CD8-positive, alpha-beta memory T cell (primary cell): ENCODE measurements at places on chromosomes 12 and 14. TPM values are rescaled to one million over a fixed set of nuclear protein-coding genes. Genes with fewer than 3 reads are reported as not detected.

GRCh38 chr12:2884810-2885209 is 5.9 kb upstream of the TULP3 start:
- DNase-seq = no peak

DNA sequence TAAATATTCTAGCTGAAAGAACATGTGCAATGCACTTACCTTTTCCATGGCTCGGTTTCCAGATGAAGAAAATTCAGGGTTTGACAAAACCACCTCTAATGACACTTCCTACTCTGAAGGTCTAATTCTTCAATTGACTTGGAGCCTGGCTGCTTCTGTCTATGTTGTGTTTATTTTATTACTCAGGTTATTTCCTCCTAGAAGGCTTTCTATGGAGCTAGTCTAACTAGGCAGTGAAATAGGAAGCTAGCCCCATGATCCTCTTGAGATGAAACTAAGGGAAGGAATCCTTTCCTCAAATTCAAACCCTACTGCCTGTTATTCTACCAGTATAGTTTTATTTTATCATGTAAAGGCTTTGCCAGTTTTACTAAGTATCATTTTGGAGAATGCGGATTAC is 20.9 kb upstream of the IFNG-AS1 start:
- no peak for DNase-seq

DNA sequence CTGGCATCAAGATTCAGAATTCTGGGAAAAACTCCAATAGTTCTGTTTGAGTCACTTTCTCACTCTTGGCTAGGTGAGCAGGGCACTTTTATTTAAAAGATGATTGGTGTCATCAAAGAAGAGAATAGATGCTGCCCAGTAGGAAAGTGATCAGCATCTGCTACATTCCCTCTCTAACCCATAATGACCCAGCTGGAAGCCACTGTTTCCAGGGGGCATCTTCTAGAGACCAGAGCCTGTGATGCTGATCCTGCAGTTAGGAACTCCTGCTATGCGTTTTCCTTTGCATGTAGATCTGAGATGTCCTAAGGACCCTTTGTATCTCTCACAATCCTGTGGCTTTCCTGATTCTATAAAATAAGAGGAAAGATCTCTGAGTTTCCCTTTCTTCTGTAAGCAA is 79.9 kb upstream of the TMTC1 start:
- no peak for DNase-seq

- DNase-seq = no peak
These were observed 3.8 kb upstream of the YBX3 start for GRCh38 chr12:10726945-10727344.

DNA sequence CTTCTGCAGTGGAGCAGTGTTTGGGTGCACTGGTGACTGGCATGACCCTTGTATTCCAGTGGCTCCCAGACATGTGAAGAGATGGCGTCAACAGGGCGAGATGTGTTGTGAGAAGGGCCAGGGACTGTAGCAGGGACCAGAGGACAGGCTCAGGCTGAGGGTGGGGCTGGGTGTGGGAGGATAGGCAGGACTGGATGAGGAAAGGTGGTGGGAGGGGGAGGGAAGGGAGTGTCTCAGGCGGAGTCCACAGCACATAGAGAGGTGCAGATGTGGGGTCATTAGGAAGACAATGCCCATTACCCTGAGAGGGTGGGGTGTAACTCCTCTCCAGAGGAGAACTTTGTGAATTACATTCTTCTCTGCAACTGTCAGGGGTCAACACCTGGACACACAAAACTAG is 78.5 kb downstream of the DICER1 start:
- no peak for DNase-seq

DNA sequence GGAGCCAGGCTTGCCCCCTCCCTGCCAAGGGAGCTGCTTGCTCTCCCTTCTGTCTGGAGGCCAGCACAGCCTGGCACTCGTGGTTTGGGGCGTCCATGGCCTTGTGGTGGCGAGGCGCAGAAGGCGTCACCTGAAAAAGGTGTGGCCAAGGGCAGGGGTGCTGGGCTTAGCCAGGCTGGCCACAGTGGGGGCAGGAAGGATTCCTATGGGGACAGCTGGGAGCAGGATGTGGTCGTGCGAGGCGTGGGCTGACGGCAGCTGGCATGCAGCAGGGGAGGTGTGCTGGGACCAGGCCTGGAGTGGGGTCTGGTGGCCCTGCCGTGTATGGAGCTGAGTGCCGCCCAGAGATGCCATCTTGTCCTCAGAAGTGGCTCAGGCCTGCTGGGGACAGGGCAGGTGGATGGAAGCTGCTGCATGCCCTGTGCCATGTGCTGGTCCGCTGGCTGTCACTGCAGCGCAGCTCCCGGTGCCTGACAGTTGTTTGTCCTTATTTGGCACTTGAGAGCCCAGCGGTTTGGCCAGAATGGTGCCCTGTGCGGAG is 30.0 kb downstream of the SH2B3 start:
- DNase-seq = no peak

DNA sequence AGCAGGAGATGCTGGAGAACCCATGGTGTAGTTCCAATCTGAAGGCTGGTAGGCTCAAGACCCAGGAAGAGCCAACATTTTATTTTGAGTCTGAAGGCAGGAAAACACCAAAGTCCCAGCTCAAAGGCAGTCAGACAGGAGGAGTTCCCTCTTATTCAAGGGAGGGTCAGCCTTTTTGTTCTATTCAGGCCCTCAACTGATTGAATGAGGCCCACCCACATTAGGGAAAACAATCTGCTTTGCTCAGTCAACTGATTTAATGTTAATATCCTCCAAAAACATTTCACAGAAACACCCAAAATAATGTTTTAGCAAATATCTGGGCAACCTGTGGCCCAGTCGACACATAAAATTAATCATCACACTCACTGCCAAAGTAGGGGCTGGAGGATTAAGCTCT is 130.8 kb downstream of the LMNTD1 start:
- no peak for DNase-seq

DNA sequence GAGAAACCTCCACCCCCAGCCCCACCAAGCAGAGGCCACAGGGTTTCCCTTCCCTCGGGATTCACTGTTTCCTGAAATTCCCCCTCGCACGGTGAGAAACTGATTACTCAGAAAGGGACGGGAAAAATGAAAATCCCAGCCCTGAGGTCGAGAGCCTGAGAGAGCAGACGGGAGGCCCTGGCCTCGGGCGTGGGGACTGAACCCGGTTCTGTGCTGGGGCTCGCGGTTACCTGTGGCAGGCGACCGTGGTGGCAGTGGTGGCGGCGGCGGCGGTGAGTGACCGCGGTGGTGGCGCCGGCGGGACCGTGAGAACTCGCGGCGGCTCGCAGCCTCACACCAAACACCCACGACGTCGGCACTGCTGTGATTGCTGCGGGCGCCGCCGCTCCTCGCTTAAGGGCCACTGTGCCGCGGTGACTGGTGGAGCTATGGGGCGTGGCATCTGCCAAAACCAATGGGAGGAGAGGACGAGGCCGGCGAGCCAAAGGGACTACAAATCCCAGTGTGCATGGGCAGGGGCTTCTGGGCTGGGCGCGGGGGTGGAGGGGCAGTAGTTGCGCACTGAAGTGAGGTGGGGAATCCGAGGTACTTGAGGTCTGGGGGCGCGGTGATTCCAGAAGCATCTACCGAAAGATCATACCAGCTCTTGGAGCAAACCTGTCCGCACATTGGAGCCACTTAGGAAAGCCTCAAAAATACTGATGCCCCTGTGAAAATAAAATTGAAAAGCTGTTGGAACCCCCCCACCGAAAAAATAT is at the start of gene LGMN:
Gene LGMN, minus strand, starts transcription at position 369 of the 758 bp plus-strand sequence. CDS start 15,841 bp downstream, outside the sequence.
- peak; percentile 86 for DNase-seq

DNA sequence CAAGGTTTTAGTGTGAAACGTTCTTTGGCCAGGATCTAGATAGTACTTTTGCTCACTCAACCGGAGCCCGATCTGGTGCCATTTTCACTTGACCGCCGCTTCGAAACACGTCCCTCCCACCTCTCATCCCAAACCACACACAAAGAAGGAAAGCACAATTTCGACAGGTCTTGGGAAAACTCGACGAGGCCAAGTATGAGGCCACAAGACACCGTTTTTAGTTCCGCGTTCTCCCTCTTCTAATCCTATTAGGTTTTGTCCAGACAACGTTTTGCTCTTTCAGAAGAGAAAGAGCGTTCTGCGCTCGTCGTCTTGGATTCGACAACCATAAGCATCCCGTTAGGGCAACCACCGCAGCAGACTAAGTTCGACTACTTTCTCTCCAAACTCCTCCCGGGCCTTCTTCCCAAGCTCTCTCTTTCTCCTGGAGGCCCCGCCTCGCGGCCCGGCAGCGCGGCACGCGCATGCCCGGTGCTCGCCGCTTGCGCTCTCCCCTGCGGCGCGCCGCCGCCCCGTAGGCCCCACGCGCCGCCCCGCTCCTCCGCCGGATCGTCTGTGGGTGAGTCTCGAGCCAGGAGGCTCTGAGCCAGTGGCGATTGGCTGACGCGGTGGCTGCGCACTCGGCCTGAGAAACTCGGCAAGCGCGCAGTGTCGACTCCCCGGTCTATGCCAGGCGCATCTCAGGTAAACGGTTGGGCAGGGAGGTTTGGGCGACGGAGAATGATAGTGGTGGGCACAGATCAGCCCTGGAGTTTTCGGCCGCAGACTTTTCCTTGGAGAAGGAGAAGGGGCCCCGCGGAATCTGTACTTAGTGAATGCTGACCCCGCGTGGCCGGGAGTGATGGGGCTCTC is at the start of gene MIPOL1:
Gene MIPOL1, plus strand, starts transcription at position 517 of the 852 bp plus-strand sequence. CDS start 49,952 bp downstream, outside the sequence.
- DNase-seq = no peak

DNA sequence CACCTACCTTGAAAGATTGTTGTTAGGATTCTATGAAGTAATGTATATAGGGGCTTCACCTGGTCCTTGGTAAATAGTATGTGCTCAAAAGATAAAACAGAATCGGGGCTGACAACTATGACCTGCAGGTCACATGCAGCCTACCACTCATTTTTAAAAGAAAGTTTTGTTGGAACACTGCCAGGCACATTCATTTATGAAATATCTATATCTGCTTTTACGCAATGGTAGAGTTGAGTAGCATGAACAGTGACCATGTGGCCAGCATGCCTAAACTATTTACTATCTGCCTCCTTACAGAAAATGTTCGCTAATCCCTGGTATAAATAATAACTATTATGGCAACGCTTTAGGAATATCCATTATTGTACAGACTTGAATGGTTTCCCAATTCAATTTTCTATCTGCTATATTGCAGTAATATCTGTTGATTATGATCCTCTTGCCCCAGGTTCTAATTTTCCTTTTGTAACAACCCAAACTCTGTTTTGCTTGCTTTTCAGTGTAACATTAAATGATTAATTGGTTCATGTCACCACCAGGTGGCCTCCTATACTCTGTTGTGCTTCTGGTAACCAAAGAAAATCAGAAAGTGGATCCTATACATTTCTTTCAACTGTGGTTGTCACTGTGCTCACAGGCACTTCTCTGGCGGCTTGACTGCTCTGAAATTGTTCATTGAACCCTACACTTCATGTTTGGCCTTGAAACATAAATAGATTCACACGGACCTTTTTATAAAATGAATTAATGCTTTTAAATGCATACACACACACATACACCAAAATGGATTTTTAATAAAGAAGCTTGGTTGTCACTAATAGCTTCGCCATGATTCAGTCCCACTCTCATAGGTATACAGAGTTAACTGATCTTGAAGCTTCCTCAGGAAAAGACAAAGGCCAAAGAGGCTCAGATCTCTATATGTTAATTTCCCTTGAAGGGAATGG is 227.7 kb upstream of the NPAS3 start:
- DNase-seq = no peak

GRCh38 chr14:95307402-95308041 is 12.2 kb downstream of the CLMN start:
- DNase-seq = no peak

DNA sequence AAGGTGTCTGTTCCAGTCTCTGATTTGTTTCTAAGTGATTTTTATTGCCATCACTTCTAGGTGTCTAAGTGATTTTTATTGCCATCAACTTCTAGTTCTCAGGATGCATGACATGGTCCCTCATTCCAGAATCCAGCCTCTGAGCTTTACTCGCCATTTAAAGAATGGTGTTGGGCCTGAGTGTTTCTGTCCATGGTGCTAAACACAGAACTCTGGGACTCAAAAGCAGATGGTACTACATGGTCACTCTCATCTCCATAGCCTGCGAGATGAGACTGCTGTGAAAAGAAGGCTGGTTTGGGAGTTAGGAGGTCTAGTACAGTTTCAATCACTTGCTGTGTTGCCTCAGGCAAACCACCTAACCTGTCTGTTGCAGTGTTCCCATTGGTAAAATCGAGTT is 276.6 kb downstream of the NRXN3 start:
- no peak for DNase-seq

- no peak for DNase-seq
These were observed 73.9 kb downstream of the ANO4 start for GRCh38 chr12:100868487-100868886.

DNA sequence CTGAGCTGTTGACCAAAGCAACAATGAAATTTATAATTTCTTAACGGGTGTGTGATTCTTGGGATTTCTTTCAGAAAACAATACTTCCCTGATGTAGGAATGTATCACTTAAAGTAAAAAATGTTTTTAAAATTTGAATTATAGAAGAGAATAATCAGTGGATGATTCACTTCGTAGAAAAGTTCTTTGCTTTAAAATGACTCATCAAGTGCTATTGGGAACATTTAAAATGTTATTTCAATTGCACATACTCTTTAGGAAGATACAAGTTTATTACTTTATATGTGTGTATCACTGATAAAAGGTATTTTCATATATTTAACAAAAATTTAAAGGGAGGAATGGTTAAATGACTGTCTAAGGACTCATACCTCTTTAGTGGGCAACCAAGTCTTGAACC is 155.3 kb downstream of the PDE3A start:
- no peak for DNase-seq

DNA sequence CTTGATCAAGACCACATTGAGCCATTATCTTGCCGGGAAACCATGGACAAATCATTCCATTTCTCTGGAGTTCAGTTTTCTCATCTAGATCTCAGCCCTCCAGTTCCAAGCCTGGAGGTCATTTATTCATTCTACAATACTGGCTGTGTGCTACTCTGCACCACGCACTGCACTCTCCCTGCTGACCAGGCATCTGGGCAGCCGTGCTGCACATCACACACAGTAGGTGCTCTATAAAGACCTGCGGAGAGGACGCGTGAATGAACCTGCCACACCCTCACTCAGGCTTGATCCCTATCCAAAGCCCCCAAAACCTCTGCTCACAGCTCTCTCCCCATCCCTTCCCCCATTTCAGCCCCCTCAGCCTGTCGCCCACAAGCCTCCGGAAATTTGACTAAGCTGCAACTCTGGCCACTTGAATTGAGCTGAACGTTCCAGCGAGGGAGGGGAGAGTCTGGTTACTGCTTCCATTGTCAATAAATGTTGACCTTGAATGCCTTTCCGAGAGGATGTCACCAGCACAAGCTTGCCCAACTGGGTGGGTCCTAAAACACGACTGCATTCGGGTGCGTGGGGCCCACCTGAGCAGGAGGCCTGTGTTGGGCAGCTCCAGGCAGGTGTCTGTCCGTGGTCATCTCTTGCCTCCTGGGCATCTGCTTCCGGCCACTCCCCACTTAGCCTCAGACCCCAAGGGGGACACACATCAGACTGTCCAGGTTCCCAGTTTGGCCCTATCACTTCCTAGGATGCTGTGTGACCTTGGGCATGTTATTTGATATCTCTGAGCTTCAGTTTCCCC is 17.8 kb downstream of the FAIM2 start:
- DNase-seq = no peak

GRCh38 chr12:114355389-114356088 is 50.4 kb downstream of the TBX5 start:
- no peak for DNase-seq

- DNase-seq = no peak
These were observed 370.2 kb upstream of the E2F7 start for GRCh38 chr12:77435446-77436091.

The AP5M1 gene
- 44.2 TPM for total RNA-seq

The KRT75 gene
- not detected for total RNA-seq

The DDX55 gene
- 53.4 TPM for total RNA-seq

The NINJ2 gene
- 4.2 TPM for total RNA-seq

The AGAP2 gene
- total RNA-seq = 31.7 TPM
